ENCODE measurements at places on chromosomes 3 and 15.
A peak's percentile ranks its signal among the peaks of the same experiment; 100 is the strongest.

DNA sequence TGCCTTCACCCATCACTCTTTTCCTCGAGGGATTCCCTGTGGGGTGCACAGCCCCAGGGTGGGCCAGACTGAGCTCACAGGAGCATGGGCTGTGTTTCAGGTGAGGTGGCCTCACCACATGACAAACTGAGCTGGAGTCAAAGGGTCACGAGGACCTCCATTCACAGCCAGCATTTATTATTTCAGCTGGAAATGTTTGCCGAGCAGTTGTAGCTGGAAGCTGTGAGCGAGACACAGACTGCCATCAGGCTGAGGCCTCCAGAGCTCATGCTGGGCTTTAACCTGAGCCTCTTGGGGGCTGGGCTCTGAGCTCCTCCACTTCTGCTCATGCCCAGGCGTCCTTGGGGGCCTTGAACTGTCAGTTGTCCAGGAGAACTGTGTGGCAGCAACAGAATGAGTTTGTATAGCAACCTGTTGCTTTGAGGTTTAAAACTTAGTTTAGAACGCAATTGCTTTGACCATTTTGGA is 57.5 kb downstream of the FLNB start:
- no peak for DNase-seq

- DNase-seq, result no peak
These were observed 124.3 kb upstream of the LRRC3B start for GRCh38 chr3:26498271-26498670.

GRCh38 chr3:25683882-25684281 is 19.2 kb upstream of the TOP2B start:
- no peak for DNase-seq

DNA sequence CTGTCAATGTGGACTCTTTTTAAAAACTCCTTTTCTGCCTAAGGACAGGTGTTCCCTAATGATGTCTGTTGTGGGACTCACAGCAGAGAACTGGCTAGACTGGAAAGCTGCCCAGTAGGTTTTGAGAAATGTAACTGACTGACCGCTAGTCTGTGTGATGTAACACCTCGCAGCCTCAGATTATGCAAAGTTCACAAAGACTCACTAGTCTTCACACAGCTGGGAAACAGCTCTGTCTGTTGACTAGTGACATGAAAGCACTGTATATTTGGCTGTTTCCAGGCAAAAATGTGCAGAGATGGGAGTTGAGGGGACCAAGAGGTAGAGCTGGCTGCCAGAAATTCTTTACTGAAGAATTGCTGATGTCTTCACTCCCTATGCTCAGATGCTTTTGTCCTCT is 10.3 kb downstream of the PDZRN3 start:
- no peak for DNase-seq

GRCh38 chr3:111668888-111669488 is 73.8 kb upstream of the ZBED2 start:
- peak; percentile 71 for DNase-seq

GRCh38 chr3:11690863-11691766 is 47.4 kb upstream of the VGLL4 start:
- DNase-seq, result no peak

GRCh38 chr3:62159709-62160092 is 213.6 kb downstream of the FEZF2 start:
- DNase-seq, result no peak

GRCh38 chr3:15633766-15634598 is 32.4 kb downstream of the BTD start:
- no peak for DNase-seq

DNA sequence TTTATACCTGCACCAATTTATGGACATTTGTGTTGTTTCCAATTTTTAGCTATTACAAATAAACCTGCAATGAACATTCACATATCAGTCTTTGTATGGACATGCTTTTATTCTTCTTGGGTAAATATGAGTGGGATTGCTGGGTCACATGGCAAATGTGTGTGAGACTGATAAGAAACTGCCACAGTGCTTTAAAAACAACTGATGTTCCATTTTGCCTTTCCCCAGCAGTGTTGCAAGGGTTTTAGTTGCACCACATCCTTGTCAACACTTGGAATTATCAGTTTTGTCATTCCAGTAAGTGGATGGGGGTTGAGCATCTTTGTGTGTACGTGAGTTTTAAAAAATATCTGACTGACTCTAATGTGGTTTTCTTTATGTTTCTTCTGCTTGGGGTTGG is 191.2 kb downstream of the PLCL2 start:
- DNase-seq, result no peak

GRCh38 chr15:90564051-90564450 is 34.3 kb downstream of the CRTC3 start:
- peak; percentile 21 for DNase-seq

- no peak for DNase-seq
These were observed 58.1 kb upstream of the USP3 start for GRCh38 chr15:63446255-63446654.

GRCh38 chr3:72165317-72165716 is 380.4 kb upstream of the PROK2 start:
- no peak for DNase-seq

- no peak for DNase-seq
These were observed 12.3 kb upstream of the LMCD1 start for GRCh38 chr3:8489278-8489792.

GRCh38 chr15:101133751-101134261 is 118.0 kb downstream of the CHSY1 start:
- DNase-seq, result no peak

GRCh38 chr3:162334537-162334936 is 837.9 kb downstream of the OTOL1 start:
- DNase-seq, result no peak

DNA sequence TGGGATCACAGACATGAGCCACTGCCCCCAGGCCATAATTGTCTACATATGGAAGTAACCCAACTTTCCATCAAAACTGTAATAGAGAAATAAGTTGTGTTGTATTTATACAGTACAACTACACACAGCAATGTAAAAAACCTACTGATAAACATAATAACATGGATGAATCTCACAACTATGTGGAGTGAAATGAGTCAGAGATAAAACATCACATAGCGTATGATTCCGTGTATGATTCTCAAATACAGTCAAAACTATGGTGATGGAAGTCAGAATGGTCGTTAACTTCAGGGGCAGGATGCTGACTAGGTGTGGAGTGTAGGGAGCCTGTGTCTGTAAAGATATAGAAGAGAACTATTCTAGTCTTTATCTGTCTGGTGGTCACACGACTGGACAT is 332.7 kb upstream of the SLCO3A1 start:
- DNase-seq, result no peak

DNA sequence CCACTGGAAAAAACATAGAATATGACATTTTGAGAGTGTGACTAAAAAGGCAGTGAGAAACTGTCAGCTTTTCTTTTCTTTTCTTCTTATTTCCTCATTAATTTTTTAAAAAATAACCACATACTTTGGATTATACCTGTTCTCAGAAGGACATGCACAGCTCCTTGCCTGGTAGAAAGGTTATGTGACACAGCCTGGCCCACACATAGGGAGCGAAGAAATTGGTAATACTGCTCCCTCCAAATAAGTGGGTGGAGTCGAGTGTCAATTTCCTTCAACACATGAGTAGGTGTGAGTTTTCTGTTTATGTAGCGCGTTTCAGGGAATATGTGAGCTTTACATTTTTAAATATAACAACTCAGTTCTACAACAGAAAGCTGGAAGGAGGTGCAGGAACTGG is 28.9 kb upstream of the RAD18 start:
- no peak for DNase-seq

- DNase-seq, result no peak
These were observed 163.9 kb downstream of the DCLK3 start for GRCh38 chr3:36600404-36600803.

GRCh38 chr15:85493260-85493659 is 112.9 kb downstream of the AKAP13 start:
- no peak for DNase-seq

GRCh38 chr3:56930706-56931105 is 129.0 kb upstream of the ARHGEF3 start:
- peak; percentile 84 for DNase-seq

DNA sequence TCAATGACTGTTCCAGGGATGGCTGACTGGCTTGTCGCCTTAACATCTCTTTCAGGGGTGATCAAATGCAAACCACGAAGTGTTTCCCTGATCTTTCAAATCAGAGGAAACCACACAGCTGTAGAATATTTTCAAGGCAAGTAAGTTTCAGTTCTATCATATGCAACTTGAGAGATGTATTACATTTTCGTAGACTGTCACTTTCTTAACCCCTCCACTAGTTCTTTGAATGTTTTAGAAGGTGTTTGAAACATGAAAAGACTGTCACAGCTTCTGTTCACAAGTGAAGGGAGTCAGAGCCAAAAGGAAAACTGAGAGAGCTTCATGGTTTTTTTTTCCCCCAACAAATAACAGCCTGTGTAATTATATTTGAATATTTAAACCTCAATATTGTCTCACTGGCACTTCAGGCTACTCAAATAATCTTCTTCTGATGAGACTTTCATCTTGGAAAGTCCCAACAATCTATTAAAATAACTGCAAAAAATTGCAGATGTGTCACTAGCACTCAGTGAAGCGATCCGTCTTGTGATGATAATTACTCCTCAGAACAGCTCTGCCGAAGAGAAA is 25.9 kb upstream of the CAPN7 start:
- DNase-seq, result no peak

DNA sequence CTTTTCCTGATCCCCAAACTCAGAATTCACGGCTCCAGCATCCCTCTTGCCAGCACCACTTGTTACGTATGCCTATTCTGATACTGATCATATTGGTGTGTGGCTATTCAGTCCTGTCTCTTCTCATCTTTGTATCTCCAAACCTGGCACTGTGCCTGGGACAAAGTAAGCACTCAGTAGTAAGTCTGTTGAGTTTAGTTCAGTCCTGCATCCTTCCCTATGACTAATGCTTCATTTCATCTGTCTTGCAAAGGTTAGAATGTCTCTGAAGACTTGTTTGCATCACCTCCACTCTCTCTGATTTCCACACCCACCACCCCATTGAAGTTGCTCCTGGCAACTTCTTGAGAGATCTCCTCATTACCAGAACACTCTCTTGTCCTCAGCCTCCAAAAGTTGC is 80.3 kb downstream of the HMG20A start:
- DNase-seq, result no peak

DNA sequence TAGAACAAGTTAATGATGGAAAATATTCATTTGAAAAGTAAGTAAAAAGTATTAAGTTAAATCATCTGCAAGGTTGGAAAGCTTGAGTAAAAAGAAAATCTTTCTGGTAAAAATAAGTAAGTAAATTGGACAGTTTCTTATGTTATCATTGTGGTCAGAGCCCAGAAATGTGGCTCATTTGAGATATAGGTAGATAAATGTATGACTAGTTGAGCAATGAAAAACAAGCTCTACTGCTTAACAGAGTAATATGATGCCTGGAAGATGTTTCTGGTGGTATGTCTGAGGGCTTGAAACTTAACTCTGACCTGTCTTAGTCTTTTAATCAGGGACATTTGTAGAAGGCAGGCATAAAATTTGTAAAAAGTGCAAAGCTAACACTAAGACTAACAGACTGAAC is 444.0 kb downstream of the MFSD1 start:
- DNase-seq, result no peak

- DNase-seq, result no peak
These were observed 37.3 kb upstream of the LEKR1 start for GRCh38 chr3:156788846-156789245.

DNA sequence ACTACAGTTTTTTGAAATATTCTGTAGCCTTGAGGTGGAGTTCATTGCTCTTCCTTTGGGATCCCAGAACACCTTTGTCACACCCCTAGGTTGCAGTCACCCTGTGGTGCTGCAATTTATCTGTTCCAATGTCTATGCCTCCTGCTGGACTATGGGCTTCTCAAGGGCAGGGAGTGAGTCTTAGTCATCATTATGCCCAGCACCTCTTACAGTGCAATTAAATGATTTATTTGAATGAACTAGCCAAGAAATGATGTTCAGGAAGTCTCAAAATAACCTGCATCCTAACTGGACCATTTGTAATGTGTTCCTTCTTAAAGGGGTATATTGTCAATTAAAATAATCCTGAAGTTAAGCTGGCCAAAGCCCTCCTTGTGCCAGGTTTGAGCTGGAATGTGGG is 28.5 kb downstream of the SHC4 start:
- no peak for DNase-seq

- DNase-seq, result no peak
These were observed 19.6 kb upstream of the CHRNB4 start for GRCh38 chr15:78660584-78660983.

DNA sequence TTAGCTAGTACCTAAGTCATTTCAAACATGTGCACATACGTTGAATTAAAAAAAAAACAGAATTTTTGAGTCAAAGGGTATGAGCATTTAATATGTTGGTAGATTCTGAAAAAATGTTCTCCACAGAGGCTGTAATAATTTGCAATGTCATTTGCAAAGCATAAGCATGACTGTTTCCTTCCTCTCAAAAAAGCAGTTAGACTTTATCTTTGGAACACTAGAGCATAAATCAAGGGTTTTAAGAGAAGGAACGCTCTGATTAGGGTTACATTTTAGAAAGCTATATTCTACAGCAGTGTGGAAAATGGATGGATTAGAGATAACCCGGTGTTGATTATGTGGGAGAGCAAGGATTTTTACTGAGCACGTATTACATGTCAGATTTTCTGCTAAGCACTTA is 193.7 kb downstream of the WDR72 start:
- no peak for DNase-seq

GRCh38 chr3:48418651-48419050 is 11.2 kb downstream of the PLXNB1 start:
- DNase-seq, result no peak

GRCh38 chr3:117801912-117802239 is 1092.3 kb downstream of the TUSC7 start:
- no peak for DNase-seq

DNA sequence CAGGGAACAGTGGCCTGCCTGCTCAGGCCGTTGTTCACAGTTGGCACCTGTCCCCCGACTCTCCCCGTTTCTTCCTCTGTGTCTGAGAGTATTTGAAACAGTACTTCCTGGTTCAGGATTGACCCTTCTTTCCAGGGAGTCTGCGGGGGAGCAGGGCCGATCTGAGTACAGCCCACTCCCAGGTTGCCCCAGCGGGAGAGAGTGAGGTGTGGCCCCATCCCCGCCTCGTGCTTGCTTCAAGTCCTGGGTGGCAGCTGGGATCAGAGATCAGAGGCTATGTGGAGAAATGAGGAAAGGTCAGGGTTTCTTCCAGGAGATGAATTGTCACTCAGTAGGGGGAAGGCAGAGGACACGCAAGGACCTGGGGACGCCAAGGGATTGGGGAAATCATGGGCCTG is 6.5 kb upstream of the DLL4 start:
- DNase-seq, result no peak

- no peak for DNase-seq
These were observed 27.5 kb upstream of the TM4SF19 start for GRCh38 chr3:196365736-196366135.

DNA sequence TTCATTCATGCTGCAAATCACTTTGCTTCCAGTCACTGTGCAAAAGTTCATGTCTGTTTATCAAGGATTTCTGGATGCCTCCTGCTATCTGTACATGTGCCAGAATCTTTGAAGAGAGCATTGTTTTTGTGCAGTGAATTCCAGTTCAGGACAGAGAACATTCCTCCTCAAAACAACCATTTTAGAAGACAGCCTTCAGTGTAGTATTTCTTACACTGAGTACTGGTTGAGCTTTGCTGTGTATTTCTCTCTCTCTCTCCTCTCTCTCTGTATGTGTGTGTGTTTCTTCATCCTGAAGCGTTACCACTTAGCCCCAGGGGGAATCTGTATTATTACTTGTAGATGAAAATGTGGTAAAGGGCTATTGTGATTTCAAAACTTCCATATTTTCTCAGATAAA is 123.8 kb upstream of the CHL1 start:
- no peak for DNase-seq

All from activated CD4-positive, alpha-beta T cell treated with anti-CD3 and anti-CD28 coated beads, Interleukin-10, Interleukin-2, amounts not matched to agents 100 ng/mL and 50 ng/mL, durations not matched to agents 16 hours and 8 hours (primary cell).